MM.1S (cell line): ENCODE measurements at places on chromosomes 2 and 18.

GRCh38 chr2:21792571-21792970, 668.8 kb downstream of the TDRD15 start:
- no peak for DNase-seq

GRCh38 chr2:116935097-116935814, 879.2 kb upstream of the DDX18 start:
- no peak for DNase-seq

DNA sequence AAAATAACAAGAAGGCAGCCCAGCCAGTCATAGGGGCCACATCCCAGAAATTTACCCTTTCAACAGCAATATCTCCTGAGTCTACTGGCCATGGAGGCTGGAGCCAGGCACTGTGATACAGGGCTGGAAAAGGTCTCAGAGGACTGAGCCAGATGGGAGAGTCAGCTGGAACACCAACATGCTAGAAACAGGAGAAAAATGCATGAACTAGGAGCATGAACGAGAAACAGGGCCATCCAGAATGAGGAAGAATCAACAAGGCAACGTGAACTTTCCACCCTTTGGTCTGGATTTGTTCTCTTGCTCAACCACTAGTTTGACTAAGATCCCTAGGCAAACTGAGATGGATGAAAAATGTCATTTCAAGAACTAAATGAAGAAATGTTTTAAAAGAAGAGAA, 13.1 kb downstream of the PID1 start:
- no peak for DNase-seq

DNA sequence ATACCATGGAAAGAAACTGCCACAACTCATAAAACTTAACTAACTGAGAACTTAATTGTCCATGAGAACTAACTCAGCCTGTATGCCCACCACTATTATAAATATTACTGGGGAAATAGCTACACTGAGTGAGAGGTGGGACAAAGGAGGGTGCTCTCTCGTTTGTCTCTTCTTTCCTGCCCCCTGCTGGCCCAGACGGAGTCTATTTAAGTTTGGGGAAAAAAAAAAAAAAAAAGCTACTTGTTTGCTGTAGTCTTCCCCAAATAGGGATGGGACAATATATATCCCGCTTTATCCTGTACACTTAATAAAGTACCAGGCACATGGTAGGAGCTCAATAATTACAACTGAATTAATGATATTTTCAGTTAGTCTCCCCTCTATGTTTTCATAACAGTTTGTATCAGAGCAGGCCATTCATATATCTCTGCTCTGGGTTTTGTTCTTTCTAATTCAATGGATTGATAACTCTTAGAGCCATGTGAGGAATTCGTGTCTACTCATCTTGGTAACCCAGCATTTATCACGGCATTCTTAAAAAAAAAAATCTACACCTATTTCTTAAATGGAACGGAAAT, 647.6 kb upstream of the PKDCC start:
- DNase-seq: peak; percentile 18

DNA sequence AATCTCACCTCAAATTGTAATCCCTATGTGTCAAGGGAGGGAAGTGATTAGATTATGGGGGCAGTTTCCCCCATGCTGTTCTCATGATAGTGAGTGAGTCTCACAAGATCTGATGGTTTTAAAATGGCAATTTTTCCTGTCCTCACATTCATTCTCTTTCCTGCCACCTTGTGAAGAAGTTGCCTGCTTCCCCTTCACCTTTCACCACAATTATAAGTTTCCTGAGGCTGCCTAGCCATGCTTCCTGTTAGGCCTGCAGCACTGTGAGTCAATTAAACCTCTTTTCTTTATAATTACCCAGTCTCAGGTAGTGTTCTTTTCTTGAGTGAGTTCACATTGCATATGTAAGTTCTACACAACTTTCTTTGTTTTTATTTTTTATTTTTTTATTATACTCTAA, 271.5 kb downstream of the EXOC6B start:
- DNase-seq: no peak

DNA sequence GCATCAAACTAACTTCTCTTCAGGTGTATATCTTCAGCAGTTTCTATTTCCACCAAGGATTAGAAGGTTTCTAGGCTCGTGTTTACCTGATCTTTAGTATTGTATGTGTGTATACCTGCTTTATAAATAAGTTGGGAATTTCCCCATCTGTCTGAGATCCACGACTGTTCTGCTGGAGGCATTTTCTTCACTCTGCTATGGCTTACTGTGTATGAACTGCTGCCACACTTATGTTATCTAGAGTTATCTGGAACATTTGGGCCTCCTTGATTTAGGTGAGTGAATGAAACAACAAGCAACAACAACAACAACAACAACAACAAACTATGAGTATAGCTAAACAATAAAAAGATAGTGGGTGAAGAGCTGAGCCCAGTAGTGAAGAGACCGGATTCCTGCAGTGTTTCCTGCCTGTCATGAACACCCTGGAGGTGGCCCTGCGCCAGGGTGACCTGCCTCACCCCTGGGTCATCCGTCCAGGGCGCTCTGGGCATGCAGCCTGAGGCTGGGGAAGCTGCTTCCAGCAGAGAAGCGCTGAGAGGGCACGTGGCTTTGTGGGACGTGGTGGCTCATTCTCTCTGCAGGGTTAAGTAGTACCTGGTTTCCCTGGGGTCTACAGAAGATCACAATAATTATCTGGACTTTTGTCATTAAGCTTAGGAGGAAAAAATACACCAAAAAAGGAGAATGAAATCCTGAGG, 56.1 kb upstream of the GATA6 start:
- no peak for DNase-seq

GRCh38 chr2:100653449-100654035, 90.7 kb downstream of the PDCL3 start:
- no peak for DNase-seq

GRCh38 chr2:28613633-28614501, 118.0 kb downstream of the PLB1 start:
- DNase-seq: peak; percentile 6
